SK-N-SH (cell line): ENCODE measurements at places on chromosomes 3 and 15. TPM values are rescaled to one million over a fixed set of nuclear protein-coding genes. Genes with fewer than 3 reads are reported as not detected.

The NANOGP8 gene
- polyA plus RNA-seq = not detected in 2 replicates

The GATA2 gene
- polyA plus RNA-seq = 5.5 and 6.8 TPM in 2 replicates

The ANP32A gene
- 58.4 and 61.7 TPM in 2 replicates for polyA plus RNA-seq

The DUOX1 gene
- not detected in 2 replicates for polyA plus RNA-seq

The SLCO2A1 gene
- 5.8 and 9.3 TPM in 2 replicates for polyA plus RNA-seq

The C3orf22 gene
- polyA plus RNA-seq = not detected in 2 replicates

The PLAAT1 gene
- polyA plus RNA-seq = 1.6 TPM in 2 replicates

The ADAMTS7 gene
- 12.7 and 17.9 TPM in 2 replicates for polyA plus RNA-seq

The GOLGA8G gene
- not detected in 2 replicates for polyA plus RNA-seq

The P2RY13 gene
- polyA plus RNA-seq = not detected in 2 replicates

The GPR171 gene
- polyA plus RNA-seq = not detected in 2 replicates

The AGBL1 gene
- polyA plus RNA-seq = not detected in 2 replicates

The MCTP2 gene
- 0.26 and 0.52 TPM in 2 replicates for polyA plus RNA-seq

The GP5 gene
- 0.13 and 0.23 TPM in 2 replicates for polyA plus RNA-seq
